ENCODE measurements at places on chromosomes 5 and 9. TPM values are rescaled to one million over a fixed set of nuclear protein-coding genes. Genes with fewer than 3 reads are reported as not detected.

Gene KCNMB1
- total RNA-seq: 30.1 TPM

DNA sequence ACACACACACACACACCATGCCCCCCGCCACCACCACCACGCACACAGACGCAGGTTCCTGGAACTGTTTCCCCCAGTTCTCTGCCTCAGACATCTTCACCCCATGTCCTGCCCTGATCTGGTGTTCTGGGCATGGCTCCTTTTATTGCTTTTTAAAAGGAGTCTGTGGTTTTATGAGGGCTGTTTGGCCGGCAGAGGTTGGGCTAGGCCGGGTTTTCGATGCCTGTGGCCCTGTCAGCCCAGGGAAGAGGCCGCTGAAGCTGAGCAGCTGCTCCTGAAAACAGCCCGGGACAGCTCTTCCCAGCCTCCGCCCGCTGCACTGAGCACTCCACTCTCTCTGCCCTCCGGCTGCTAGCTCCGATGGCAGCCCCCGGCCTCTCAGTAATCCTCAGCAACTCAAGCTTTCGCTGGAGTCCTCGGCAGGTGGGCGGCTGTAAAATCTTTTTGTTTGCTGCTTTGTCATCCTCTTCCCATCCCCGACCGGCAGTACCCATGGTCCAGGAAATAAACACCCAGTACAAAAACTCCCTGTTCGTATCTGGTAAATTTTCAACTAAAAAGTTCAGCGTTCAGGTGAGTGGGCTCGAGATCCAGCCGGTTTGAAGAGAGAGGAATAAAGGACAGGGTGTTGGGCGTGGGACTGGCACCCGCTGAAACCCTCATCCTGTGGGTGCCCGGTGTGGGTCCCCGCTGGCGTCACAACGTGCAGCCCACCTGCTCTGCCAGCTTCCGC, 103.0 kb upstream of the ERCC6L2 start:
- no peaks in the 10 kb centered on the region for H3K36me3 ChIP-seq
- no peaks in the 10 kb centered on the region for H3K27me3 ChIP-seq
- no peak overlapping the region for H3K27ac ChIP-seq
- no peak for DNase-seq

Gene PCDHGA2
- 8.5 TPM for total RNA-seq

Gene LCN12
- total RNA-seq: not detected

DNA sequence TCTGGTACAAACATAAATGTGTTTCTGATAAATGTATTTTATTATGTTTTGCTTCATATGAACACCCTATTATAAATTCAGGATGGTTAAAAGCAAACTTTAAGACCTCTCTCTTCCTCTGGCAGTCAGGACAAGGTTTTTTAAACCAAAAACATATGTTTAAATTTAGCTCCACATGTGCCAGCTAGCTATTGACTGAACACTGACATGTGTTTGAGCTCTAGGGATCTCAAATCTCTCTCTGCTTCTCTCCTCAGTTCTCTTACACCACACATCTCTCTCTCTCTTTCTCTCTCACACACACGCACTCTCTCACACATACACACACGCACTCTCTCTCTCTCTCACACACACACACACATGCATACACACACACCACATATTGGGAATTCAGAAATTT, 150.1 kb upstream of the RFX3 start:
- H3K27ac ChIP-seq: no peak overlapping the region
- no peak for DNase-seq
- no peak overlapping the region for H3K4me3 ChIP-seq
- H3K4me1 ChIP-seq: no peaks in the 10 kb centered on the region

DNA sequence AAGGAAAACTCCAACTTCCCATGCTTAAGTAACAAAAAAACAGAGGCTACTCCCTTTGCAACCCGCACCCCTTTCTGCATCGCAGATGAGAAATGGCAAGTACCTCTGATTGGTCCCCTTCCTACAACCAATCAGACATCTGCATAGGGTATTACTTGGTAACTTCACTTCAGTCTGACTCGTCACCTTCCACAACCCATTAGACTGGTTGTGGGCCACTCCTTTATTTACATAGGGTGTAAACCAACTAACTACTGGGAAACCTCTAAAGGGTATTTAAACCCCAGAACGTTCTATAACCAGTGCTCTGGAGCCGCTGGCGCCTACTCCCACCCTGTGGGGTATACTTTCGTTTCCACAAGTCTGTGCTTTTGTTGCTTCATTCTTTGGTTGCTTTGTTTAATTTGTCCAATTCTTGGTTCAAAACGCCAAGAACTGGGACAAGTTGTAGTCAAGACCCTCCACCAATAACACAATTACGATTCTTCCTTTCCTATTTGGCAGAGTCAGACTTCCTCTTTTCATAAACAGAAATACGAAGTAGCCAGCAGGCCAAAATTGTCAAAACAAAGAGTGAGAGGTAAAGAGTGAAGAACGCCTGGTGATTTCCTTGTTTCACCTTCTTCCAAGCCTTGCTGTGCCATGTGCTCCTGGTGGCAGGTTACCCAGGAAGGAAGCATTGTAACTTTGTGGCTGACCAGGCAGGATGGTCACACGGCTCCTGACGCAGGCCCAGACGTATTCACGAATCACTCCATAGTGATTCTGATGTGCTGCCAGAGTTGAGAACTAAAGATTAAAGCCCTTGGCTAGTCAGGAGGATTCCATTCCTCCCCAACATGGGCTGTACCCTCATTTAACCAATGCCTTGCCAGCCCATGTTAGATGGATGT, 477.4 kb downstream of the ARHGEF28 start:
- H3K4me1 ChIP-seq: no peaks in the 10 kb centered on the region
- H3K27me3 ChIP-seq: no peaks in the 10 kb centered on the region
- H3K4me3 ChIP-seq: no peak overlapping the region
- H3K36me3 ChIP-seq: no peaks in the 10 kb centered on the region
- no peak for DNase-seq
- no peak overlapping the region for H3K27ac ChIP-seq

GRCh38 chr5:33362915-33363314, 77.8 kb upstream of the TARS1 start:
- no peaks in the 10 kb centered on the region for H3K27me3 ChIP-seq
- peak overlapping the region; percentile 51 for H3K4me3 ChIP-seq
- no peak for DNase-seq
- no peaks in the 10 kb centered on the region for H3K36me3 ChIP-seq
- peaks cover 29% of the 10 kb centered on the region for H3K4me1 ChIP-seq

- no peaks in the 10 kb centered on the region for H3K27me3 ChIP-seq
- no peaks in the 10 kb centered on the region for H3K4me1 ChIP-seq
- H3K27ac ChIP-seq: no peak overlapping the region
- H3K36me3 ChIP-seq: no peaks in the 10 kb centered on the region
Observed at GRCh38 chr5:2538169-2538568, 213.3 kb downstream of the IRX2 start.

Gene LHX2
- not detected for total RNA-seq

DNA sequence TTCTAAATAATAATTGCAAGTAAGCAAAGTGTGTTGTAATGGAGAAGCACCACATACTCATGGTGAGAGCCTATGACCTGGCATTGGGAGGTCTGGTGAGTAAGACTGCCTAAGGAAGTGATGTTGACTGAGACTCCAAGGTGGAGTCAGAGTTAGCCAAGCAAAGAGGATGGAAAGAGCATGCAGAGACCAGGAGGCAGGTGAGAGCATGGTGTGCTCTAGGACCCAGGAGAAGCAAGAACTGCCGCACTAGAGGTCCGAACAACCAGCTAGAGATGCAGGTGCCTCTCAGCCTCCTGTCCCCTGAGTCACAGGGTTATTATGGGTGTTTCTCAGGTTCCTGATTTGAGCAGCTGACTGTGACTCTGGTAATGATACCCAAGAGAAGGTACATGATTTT, 27.3 kb downstream of the ANP32B start:
- H3K27ac ChIP-seq: peak overlapping the region; percentile 56
- no peak overlapping the region for H3K4me3 ChIP-seq
- peaks cover 70% of the 10 kb centered on the region for H3K36me3 ChIP-seq
- DNase-seq: no peak
- H3K27me3 ChIP-seq: no peaks in the 10 kb centered on the region

DNA sequence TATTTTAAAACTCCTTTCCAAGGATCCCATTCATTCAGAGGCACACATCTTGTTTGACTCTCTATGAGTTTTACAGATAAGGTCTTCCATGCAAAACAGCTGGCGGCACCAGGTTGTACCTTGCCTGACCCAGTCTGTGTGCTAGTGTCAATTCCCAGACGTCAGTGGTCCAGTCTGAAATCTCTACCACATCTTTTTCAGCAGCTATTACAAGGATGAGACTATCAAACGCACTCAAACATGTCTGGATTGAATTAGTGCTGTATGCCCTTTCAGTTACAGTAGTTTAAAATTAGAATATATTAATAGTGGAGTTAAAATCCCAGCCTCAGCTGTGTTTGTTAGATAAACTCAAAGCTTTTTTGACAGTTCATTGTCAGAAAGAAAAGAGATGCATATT, 11.7 kb downstream of the CDC14B start:
- peaks cover 24% of the 10 kb centered on the region for H3K4me1 ChIP-seq
- H3K36me3 ChIP-seq: no peaks in the 10 kb centered on the region
- DNase-seq: no peak
- H3K4me3 ChIP-seq: no peak overlapping the region

DNA sequence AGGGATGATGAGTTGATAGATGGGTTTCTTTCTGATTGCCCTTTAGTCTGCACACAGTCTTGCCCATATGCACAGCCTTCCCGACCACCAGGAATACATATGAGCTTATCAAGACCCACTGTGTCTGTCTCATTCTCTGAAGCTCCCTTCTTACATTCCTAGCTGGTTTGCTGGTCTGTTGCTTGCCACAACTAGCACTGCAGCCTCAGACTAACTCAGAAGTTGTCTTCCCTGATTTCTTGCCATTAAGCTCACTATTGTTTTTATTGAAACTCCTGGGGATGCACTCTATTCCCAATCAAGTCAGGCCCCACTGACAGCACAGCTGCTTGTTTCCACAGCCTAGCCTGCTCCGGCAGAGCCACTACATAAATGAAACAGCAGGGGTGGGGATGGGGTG, 97.5 kb downstream of the SAXO1 start:
- H3K4me1 ChIP-seq: no peaks in the 10 kb centered on the region
- H3K27ac ChIP-seq: no peak overlapping the region
- H3K36me3 ChIP-seq: no peaks in the 10 kb centered on the region
- no peak overlapping the region for H3K4me3 ChIP-seq
- no peak for DNase-seq

GRCh38 chr9:16585591-16585990, 284.9 kb downstream of the BNC2 start:
- H3K4me1 ChIP-seq: peaks cover 6% of the 10 kb centered on the region
- no peaks in the 10 kb centered on the region for H3K27me3 ChIP-seq
- H3K36me3 ChIP-seq: no peaks in the 10 kb centered on the region
- H3K27ac ChIP-seq: no peak overlapping the region
- H3K4me3 ChIP-seq: no peak overlapping the region

- no peaks in the 10 kb centered on the region for H3K36me3 ChIP-seq
- H3K27ac ChIP-seq: peak overlapping the region; percentile 58
- no peaks in the 10 kb centered on the region for H3K27me3 ChIP-seq
- no peak overlapping the region for H3K4me3 ChIP-seq
- DNase-seq: no peak
Observed at GRCh38 chr9:88530051-88530450, 4.9 kb upstream of the NXNL2 start.

DNA sequence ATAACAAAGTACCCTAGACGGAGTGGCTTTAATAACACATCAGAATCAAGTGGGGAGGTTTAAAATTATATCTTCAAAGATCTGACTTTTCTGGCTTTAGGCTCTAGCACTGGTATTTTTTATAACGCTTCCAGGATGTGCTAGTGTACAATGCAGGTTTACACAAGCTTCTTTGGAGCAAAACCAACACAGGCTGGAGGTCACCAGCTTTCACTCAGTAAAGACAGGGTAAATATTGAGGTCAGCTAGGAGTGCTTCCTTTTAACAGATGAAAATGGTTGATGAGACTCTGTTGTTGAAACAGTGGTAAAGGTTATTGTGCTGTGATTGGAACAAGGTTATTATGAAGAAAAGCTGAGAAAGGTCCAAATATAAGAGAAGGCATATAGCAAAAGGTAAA, 414.2 kb downstream of the TAF11L14 start:
- H3K36me3 ChIP-seq: no peaks in the 10 kb centered on the region
- no peak overlapping the region for H3K4me3 ChIP-seq
- no peak for DNase-seq
- no peaks in the 10 kb centered on the region for H3K4me1 ChIP-seq
- no peak overlapping the region for H3K27ac ChIP-seq

Gene SPATA31E1
- not detected for total RNA-seq

DNA sequence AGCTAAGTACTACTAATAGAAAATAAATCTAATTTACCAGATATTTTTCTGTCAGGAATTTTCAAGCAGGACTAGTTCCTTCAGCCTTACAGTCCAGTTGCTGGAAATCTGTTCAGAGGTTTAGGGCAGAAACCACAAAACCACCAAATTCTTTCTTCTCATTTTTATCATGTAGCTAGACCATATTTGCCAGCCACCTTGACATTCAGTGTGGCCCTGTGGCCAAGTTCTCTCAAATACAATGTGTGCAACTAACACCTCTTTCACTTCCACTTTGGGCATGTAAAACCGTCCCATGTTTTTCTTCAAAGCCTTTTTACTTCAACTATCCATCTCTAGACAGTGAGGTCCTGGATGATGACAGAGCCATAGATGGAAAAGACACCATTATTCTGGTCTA, 1133.2 kb upstream of the CDH18 start:
- no peak overlapping the region for H3K27ac ChIP-seq
- no peaks in the 10 kb centered on the region for H3K4me1 ChIP-seq
- no peaks in the 10 kb centered on the region for H3K27me3 ChIP-seq

Gene IARS1
- 79.3 TPM for total RNA-seq

Data from thoracic aorta (tissue), 2 donors.